Dermis microvascular lymphatic vessel endothelial cell (primary cell): ENCODE measurements at places on chromosomes 4 and X.

DNA sequence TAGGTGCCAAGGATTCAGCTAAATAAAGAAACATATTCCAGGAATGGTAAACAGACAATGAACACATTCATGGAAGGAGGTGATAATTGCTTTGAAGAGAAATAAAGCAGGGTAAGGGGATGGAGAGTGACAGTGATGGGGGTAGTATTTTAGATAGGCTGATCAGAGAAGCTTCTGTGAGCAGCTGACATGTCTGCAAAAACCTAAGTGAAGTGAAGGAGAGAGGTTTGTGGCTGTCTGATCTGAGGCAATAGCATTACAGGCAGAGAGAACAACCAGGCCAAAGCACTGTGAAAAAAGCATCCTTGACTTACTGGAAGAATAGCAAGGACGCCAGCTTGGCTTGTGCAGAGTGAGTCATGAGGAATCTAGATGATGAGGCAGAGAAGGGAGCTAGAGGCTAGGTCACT lies 271.9 kb upstream of the GATB start:
- DNase-seq = no peak

DNA sequence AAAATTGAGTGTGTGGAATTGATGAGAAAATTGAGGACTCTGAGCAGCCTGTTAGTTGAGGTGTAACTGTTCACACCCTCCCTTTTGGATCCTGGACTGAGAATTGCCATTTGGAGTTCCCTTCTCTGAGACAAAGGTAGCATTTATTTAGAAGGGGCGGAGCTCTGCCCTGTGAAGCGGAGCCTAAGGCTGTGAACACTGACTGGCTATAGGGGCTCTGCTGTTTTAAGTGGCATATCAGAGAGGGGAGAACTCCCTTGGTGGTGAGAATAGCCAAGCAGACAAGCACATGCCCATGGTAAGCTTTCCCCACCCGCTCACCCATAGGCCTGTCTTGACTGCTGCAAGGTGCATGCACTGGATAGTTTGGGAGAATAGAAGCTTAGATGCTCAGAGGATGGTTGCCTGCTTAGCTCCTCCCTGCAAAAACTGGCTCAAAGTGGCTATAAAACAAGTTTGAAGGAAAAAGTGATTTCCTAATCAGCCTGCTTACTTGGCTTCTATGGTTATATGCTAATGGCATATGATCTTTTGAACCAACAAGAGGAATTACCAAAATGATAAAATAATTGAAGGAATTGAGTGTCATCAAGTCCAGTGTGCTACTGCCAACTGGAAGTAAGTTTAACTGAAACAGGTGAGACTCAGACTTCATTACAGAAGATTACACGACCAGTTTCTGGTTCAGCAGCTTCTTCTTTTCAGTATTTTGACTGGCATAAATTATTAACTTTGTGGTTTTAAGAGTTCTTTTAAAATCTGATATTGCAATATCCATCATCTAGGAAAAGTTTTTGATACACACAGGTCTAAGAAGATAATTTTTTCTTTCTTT lies 108.4 kb downstream of the AFF1 start:
- no peak for DNase-seq

DNA sequence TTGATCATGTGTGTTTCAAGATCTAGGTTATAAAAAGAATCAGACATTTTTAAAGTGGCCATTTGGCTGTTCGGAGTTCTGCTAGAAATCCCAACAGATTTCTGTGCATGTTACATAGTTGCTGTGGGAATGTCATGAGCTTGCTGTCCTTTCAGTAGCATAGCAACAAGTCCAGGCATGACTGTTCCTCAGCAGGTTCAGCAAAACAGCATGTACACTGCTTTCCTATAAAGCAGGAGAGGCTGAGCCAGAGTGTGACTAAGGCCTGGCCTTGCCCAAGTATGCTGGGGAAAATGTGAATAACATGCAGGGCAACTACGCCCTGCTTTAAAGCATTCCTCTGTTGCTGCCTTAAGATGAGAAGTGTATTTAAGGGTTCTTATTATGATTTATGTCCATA lies 217.1 kb upstream of the SMIM31 start:
- no peak for DNase-seq

GRCh38 chr4:143347484-143348111 lies 10.9 kb downstream of the GAB1 start:
- DNase-seq = no peak

DNA sequence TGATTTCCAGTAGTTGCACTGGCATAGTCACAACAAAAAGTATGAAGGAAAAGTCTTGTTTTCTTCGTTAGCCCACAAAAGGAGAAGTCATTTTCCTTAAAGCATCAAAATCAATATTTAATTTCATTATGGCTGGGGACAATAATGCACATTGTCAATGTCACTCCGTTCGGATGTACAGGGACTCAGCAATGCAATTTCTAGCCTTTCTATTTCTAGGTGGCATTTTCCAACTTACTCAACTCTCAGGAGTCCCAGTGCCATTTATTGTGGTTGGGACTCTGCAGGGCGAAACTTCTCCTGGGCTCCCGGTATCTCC lies 99.6 kb downstream of the CEP135 start:
- DNase-seq = no peak

DNA sequence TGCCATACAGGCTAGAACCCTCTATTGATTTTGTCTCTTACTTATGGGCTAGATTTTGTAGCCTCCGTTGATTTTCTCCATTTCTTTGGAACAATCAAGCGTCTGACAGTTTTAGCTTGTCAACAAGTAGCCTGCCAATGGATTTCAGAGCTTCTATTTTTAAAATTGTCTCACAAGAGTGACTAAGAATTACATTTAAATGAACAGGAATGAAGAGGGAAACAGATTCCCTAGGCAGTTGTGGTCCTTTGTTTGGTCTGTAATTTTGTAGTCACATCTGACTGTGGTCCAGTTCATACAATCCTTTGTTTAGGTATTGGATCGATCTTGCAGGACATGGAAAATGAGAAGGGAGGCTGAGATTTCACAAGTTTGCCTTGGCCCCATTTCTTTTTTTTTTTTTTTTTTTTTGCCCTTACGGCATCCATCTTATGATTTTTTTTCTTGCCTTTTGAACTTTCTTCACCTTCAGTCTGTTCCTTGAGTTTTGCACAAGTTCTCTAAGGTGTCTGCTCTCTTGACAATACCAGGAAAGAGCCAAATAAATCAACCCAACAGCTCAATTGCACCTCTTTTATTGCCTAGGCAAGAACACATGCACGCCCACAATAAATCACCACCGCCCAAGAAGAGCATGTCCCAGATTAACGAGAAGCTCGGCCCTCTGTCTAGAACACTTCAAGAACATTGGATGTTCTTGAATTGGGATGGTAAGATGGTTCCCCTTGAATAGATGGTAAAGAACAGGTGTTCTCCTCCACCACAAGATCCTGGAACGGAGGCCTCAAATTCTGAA lies 86.5 kb upstream of the EGFL6 start:
- DNase-seq = no peak

GRCh38 chr4:173119818-173120217 lies 48.8 kb upstream of the GALNT7 start:
- no peak for DNase-seq

DNA sequence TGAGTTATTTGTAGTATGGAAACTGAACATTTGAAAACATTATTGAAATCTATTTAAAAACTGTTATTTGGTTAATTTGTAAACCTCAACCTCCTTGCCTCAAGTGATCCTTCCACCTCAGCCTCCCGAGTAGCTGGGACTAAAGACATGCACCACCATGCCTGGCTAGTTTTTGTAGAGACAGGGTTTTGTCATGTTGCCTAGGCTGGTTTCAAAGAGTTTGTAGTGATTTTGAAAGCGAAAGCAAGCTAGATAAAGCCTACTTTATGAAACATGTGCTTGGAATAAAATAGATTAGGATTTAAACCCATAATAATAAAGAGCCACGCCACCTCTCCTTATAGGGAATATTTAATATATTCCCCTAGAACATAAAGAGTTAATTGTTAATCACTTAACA lies 23.5 kb downstream of the ARSJ start:
- no peak for DNase-seq

DNA sequence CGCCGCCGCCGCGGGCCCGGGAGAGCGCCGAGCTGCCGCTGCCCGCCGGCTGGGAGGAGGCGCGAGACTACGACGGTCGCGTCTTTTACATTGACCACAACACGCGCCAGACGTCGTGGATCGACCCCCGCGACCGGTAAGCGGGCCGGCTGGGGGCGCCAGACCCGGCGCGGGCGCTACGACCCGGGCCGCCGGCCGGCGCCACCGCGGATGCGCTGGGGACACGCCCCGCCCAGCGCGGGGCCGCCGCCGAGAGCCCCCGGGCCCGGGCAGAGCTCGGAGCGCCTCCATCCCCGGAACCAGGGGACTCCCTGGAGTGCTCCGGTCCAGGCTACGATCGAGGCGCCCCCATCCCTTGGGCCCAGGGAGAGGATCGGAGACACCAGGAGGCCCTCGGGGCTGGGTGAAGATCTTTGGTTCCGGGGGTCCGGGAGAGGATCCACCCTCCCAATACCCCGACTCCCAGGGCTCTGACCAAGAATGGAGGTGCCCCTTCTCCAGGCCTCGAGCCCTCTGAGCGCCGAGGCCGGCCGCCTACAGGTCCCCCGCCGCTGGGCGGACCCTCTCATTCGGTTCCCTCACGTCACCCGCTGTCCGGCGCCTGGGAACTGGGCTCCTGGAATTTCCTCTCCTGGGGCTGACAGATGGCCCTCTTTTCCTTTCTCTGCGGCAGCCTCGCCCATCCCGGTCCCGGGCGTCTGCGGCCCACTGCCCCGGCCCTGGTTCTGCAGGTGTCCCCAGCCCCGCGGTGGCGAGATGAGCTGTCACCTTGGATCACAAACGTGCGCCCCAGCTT lies 48.8 kb downstream of the CLDN34 start:
- DNase-seq = peak; percentile 52

- DNase-seq = peak; percentile 67
Observed at GRCh38 chrX:9656277-9656676, 109.4 kb downstream of the GPR143 start.
